ENCODE measurements at places on chromosomes 5 and 9.

DNA sequence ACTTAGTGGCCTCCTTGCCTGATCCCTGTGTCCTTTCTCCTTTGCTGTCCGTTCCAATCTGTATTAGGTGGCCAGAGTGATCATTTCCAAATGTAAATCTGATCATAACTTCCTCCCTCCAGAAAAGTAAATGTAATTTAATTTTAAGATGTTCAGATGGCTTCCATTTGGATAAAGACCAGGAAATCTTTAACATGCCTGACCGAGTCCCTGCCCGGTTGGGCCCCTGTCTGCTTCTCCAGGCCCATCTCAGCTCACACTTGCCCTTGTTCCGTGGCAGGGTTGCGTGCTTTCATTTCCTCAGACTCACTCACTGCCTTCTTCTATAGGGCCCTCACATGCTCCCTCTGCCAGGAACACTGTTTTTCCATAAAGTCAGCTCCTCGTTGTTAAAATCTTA, 7.6 kb downstream of the MAP3K1 start:
- DNase-seq: no peak

- DNase-seq: peak; percentile 7
Measured at GRCh38 chr5:153352685-153353219, 137.7 kb upstream of the GRIA1 start.

- DNase-seq: no peak
Measured at GRCh38 chr5:54611290-54611951, 93.9 kb downstream of the SNX18 start.

DNA sequence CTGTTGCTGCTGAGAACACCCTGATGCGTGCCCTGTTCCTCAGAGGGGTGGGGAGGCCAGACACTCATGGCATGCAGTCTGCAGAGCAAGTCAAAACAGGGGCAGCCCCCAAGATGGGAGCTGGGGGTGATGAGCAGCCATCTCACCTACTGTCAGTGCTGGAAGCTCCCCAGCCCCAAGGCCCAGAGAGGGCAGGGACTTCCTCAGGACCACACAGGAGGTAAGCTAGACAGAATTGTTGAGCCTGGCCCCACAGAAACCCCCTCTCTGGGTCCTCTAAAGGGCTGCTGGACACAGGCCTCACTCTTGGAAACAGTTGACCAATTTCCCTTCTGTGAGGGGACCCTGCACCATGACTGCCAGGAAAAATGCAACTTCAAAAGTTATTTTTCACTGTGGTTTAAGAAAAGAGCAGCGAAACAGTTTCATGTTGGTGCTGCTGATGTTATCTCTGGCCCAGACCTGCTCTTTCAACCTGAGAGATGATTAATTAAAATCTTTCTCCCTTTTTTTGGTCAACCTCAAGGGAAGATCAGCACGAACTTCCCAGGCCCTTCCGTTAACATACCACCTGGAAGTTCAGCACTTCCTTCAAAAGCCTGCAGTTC, 9.6 kb downstream of the CSF2 start:
- DNase-seq: no peak

DNA sequence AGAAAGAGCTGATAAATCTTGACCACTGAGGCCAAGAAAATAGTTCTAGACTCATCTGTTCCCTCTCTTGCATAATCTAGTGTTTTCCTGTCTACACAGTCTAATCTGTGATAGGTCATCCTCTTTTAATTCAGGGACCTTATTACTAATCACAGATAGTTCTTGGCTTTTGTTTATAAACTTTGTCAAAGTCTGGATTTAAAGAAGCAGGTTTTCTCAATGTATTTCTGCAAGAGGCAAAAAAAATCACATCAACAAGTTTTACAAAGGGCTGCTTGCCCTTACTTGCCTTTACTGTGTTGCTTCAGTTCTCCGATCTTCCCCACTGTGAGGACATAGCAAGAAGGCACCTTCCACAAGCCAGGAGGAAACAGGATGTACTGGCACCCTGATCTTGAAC, 43.9 kb upstream of the MTAP start:
- no peak for DNase-seq

DNA sequence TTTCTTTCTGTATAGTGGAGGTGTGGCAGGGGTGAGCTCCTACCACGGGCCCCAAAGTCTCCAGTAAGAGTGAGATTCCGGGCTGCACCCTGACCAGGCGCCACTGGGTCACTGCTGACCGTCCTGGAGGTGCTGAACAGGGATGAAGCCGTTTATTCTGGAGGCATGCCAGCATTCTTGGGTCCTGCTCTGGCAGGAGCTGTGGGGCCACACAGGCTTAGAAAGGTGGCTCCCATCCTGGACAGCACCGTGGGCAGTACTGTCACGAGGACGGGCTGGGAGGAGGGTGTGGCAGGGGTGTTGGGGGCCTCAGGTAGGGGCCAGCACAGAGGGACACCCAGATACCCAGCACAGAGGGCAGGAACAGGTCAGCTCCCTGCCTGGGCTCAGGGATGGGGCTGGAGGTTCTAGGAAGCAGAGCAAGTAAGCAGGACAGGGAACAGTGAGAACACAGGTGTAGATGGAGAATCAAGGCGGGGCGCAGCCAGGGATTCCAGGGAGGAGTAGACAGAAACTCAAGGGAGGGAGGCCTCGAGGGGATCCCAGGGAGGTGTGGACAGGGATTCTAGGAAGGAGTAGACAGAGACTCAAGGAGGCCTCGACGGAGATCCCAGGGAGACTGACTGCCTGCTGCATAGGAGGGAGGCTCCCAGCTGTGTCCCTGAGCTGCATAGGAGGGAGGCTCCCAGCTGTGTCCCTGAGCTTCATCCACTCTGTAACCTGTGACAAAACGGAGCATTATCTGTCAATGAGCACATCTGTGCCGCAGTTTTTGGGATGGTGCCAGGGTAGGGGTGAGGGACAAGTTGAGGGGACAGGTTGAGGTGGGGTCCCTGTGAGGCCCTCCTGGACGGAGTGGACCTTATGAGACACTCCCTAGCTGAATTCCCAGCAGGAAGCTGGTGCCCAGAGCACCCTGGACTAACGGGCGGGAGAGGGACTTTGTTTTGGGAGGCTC, 1.1 kb upstream of the PLEKHG4B start:
- no peak for DNase-seq

GRCh38 chr5:179886190-179886911, 21.3 kb downstream of the TBC1D9B start:
- no peak for DNase-seq

DNA sequence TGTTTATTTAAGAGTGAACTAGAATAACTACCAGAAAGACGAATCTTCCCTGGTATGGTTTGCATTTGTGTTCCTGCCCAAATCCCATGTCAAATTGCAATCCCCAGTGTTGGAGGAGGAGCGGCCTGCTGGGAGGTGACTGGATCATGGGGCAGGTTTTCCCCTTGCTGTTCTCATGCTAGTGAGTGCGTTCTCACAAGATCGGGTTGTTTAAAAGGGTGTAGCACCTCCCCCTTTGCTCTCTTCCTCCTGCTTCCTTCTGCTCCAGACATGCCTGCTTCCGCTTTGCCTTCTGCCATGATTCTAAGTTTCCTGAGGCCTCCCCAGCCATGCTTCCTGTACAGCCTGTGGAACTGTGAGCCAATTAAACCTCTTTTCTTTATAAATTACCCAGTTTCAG, 210.3 kb upstream of the TBC1D2 start:
- DNase-seq: no peak

- no peak for DNase-seq
Measured at GRCh38 chr5:154865466-154866184, 7.2 kb downstream of the CNOT8 start.

DNA sequence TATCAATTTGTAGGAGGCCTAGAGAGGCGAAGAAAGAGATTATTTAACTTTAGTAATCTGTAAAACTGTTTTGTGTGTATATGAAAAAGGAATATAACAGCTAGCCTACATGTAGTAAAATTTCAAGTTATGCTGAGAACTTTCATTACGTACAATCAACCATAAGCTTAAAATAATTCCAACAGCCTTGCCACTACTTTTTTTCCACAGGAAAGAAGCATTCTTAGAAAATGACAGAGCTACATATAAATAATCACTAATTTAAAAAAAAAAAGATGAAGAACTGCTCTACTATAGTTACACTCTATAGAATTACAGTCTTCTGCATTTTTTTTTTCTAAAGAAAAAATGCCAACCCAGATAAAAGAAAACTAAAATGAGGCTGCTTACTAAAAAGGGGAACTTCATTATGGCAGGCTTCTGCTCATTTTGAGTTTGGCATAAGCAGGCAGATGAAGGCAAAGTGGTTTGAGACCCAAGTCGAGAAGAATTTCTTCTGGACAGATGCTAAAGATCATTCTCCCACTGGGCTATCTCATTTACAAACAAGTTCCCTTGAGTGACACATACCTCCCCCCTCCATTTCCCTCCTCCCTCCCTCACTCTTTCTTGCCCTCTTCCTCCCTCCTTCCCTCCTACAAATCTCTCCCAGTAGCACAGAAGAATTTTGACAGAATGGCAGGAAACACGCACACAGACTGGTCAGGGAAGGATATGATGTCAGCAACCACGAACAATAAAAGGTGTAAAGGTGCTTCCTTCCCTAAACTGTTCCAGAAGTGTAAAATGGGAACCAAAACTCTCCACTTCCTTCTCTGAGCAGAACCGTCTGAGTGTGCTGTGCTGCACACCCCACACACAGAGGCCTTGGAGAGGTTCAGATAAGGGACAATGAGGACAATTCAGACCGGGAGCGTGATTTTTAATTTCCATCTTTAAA, 56.1 kb downstream of the MEF2C start:
- no peak for DNase-seq

DNA sequence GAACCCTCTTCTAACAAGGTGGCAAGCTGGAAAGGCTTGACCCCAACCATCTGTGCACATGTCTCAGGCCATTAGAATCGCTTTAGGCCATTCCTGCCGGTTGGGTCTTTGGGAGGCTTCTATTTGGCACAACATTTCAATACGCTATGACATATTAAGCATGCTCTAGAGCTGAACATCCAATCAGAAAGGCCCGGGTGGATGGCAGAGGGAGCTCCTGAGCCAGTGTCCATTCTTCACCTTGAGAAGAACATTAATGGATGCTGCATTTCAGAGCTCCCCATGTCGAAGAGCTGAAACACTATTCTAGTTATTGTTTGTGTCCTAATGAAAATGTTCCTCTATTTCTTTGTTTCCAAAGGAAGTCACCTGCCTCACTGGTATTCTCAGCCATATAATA, 12.8 kb downstream of the SPATA9 start:
- DNase-seq: no peak

DNA sequence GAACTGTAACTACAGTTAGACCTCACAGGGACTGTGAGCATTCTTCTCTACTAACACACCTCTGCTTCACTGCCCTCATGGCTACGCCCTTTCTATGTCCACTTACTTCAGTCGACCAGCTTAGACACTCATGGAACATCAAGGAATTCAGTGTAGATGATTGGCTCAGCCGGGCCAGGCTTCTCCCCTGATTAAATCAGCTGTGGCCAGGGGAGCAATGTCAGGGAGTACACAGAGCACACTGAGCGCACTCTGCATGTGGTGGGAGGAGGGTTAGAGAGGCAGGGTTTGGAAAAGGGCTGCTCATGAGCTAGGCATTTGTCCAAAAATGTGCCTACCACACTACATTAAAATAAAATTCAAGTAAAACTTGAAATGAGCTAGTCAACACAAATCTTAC, 400.5 kb downstream of the ARRDC3 start:
- no peak for DNase-seq

DNA sequence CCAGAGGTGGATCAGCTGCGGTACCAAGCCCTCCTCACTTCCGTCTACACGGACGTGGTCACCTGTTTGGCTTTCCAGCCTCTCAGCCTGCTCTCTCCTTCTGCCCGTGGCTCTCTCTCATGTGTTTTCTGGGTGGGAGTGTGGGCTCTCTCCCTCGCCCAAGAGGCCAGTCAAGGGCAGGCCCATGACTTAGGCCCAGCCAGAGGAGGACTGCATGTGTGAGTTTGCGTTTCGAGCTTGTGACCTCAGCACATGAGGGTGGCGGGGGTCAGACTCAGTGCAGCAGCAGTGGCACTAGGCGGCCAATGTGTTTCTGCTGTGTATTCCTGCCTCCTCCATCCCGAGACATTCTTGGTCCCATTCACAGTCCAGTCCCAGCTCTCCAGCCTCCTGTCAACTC, 82.5 kb upstream of the SMIM23 start:
- no peak for DNase-seq

GRCh38 chr5:65481171-65481581, 544 bp downstream of the ADAMTS6 start:
- no peak for DNase-seq

DNA sequence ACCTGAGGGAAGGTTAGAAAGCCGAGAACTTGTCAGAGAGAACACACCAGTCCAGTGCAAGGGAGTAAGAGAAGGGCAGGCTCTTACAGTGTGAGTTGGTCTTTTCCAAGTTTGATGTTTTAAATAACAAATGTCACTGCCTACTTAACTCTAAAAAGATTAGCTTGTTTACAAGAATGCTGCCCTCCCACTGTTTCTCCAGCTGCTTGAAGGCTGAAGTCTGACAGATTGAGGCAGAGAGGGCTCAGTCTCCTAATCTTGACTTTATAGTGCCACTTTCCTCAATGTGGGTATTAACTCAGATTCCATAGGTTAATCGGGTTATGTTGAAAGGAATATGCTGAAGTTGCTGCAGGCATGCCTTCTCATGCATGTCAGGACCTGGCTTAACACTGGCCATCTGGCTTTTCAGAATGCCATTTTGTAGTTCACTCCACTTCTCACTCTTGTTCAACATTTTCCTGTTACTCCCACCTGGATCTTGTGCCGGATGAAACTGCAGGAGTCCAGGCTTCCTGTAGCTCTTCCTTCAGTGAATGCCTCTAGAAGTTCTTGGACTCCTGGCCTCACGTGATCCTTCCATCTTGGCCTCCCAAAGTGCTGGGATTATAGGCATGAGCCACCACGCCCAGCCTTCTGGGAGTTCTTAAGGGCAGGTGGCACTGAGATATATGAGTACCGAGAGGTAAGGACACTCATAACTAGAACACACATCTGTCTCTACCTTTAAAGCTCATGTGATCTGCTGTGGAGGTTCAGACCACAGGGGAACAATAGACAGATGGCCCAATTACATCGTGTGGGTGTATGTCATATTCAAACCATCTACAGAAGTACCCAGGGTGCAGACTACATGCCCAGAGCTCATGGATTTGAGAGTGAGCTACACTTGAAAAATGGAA, 249.7 kb downstream of the ARHGAP26 start:
- DNase-seq: no peak

DNA sequence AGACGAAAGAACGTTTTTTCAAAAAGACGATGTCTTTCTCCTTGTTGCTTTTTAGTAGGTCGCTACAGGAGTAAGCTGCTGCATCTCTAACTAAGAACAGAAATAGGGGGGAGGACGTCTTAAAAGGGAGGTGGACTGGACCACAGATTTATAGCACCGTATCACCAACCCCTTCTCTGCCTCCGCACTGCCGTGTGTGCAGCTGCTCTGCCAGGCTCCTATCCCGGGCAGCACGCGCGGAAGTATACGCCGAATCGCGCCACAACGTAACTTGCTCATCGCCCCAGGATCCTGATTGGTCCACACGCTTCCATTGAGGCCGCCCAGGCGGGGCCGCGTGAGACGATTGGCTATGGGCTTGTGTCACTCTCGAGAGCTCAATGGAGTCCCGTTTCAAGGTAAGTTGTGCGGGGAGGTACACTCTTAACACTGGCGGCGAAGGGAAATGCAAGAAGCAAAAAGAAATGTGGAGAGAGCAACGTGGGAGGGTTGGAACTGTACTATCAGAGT, at the start of gene ELAVL2:
ELAVL2 (minus strand) TSS at position 121 of the 510 bp plus-strand sequence. CDS start 64,006 bp downstream, outside the sequence.
- DNase-seq: peak; percentile 16
